T-helper 2 cell (primary cell): ENCODE measurements at places on chromosomes 16 and 17.

GRCh38 chr17:27868565-27868964 lies 24.6 kb downstream of the LYRM9 start:
- no peak for DNase-seq

GRCh38 chr16:4876646-4877379 lies 29.5 kb downstream of the UBN1 start:
- DNase-seq, result no peak

- no peak for DNase-seq
Measured at GRCh38 chr16:3819746-3820724, 60.5 kb downstream of the CREBBP start.

- no peak for DNase-seq
Measured at GRCh38 chr17:58569196-58569595, 54.8 kb upstream of the MTMR4 start.

DNA sequence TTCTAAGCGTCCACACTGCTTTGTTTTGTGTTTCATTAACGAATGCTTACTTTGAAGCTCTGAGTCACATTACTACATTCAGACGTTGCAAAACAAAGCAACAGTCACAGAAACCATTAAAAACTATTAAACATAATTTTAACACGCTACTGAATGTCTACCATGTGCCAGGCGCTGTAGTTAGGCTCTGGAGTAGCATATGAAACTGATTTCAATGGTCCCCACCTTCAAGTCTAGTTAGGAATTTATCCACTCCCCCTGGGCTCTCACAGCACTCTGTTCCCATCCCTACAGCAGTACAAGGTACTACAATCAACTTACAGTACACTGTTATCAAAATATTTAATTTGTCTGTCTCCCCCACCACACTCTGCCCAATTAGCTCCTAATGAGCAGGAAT lies 631 bp downstream of the UTP6 start:
- DNase-seq, result peak; percentile 18

GRCh38 chr16:54030451-54030850 lies 256.1 kb downstream of the IRX3 start:
- DNase-seq, result no peak

GRCh38 chr17:77365584-77366186 lies 224.9 kb downstream of the SEC14L1 start:
- DNase-seq, result no peak

GRCh38 chr17:81091154-81091553 lies 56.2 kb downstream of the BAIAP2 start:
- no peak for DNase-seq

GRCh38 chr16:80080287-80080851 lies 460.4 kb upstream of the DYNLRB2 start:
- no peak for DNase-seq

DNA sequence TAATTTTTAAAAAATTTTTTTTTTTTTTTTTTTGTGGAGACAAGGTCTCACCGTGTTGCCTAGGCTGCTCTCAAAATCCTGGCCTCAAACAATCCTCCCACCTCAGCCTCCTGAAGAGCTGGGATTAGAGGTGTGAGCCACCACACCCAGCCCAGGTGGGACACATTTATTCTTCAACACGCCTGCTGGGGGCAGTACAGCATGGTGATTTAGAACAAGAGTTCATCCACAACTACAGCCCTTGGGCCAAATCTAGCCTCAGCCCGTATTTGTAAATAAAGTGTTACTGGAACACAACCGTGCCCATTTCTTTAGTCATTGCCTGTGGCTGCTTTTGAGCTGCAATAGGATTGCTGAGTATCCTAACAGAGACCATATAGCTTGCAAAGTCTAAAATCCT lies 92.8 kb downstream of the KATNIP start:
- no peak for DNase-seq

GRCh38 chr17:45298546-45299285 lies 18.1 kb downstream of the MAP3K14 start:
- DNase-seq, result no peak

DNA sequence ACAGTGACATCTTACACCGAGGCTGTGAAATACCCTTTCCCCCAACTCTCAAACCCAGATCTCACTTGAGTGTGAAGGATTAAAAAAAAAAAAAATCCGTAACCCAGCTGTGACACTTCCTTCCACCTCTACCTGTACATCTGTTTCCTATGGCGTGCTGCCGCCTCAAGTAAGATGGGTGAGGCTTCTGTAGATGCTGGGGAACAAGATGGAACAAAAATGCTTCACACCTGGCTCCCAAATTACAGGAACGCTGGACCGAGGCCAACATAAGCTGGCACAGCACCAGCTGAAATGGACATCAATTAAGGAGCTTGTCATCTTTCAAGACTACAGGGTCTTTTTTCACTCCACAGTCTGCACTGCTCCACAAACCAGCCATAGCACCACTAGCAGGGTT lies 95.9 kb downstream of the HIC1 start:
- DNase-seq, result no peak

GRCh38 chr17:50501054-50501453 lies 7.2 kb upstream of the MYCBPAP start:
- no peak for DNase-seq

- no peak for DNase-seq
Measured at GRCh38 chr17:77783991-77784820, 174.3 kb upstream of the TNRC6C start.

GRCh38 chr16:10599626-10600025 lies 19.2 kb upstream of the EMP2 start:
- no peak for DNase-seq

GRCh38 chr16:74950511-74950910 lies 34.4 kb downstream of the WDR59 start:
- DNase-seq, result no peak

- no peak for DNase-seq
Measured at GRCh38 chr16:73028721-73029361, 19.1 kb downstream of the ZFHX3 start.

DNA sequence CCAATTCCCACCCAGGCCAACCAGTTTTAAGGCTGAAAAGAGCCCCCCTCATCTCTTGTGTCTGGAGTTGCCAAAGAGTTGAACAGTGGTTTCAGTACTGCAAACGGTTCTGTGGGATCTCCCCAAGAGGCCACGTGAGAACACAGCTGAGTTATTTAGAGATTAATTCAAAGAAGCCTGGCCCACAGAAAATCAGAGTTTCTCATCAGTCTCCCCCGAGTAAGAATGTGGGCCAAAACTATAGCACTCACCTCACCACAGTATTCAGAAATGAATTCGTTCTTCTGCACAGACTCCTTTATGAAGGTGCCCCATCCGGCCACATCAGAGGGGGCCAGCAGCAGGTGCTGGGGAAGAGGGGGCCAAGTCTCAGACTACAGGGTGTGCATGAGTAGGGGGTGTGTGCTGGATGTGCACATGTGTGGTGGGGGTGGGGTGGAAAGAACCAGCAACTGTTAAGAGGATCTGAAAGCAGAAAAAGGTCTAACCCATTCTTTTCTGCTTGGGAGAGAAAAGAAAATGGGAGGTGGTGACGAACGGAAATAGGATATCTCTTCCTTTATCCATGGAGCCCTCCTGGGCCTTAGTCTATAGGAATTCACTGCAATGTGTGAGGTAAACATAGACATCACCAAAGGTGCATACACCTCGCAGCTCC lies 22.6 kb downstream of the CNTNAP1 start:
- DNase-seq, result no peak

GRCh38 chr16:10240854-10241613 lies 58.8 kb upstream of the GRIN2A start:
- no peak for DNase-seq

GRCh38 chr16:1978476-1979120 lies 2.7 kb downstream of the NOXO1 start:
- no peak for DNase-seq
